ENCODE measurements at places on chromosomes 7 and 10. TPM values are rescaled to one million over a fixed set of nuclear protein-coding genes. Genes with fewer than 3 reads are reported as not detected.

DNA sequence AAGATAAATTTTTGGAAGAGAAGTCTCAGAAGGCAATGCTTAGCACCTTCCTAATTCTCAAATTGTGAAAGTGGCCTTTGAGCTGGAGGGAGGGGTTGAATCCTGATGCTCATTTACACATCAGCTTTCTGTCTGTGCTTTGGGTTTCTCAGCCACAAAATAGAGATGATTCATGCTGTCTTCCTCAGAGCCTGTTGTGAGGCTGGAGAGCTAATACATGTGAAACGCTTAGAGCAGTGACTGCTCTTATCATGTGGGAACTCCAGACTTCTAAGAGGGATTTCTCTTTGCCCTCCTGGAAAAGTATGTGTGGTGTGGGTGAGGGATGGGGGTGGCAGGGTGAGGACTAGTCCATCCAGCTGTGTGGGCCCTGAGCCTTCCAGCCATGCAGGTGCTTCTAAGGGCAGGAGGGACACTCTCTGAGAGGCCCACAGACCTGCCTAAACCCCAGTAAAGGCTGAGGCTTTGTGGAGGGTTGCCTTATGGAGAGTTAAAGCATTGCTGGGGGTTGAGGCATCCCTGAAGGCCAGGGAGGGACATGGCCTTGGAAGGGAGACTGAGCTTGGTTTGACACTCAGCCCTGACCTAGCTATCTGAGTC, 4.8 kb upstream of the EVX1 start:
- H3K4me3 ChIP-seq, result no peak overlapping the region
- H3K27ac ChIP-seq, result no peak overlapping the region
- H3K4me1 ChIP-seq, result peaks cover 20% of the 10 kb centered on the region
- DNase-seq, result no peak

DNA sequence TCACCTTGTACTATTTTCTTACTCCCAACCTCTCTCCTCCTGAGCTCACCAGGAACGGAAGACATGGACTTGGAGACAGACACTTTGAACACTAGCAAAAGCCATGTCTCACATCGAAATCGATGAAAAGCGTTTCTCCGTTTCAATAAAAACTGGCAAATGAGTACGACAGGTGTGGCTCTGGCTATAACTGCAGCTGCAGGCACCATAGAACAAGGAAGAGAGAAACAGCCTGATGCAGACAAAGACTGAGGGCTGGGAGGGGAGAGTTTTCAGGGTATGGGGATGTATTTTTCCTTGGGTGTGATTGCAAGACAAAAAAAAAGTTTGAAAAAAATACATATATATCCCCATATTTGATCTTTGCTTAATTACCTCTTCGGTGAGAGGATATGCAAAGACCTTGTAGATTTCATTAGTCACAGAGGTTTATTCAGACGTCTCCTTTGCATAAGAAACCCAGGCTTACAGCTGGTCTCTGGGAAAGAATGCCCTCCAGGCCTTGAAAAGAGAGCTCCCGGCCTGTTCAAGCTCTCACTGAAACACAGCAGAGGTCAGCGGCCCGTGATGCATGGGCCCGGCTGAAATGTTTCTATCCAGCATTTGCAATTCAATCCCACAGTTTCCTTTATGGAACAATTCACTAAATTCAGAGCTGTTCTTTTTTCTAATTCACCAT, 63.1 kb downstream of the TLL2 start:
- H3K27me3 ChIP-seq, result no peaks in the 10 kb centered on the region
- peaks cover 7% of the 10 kb centered on the region for H3K4me1 ChIP-seq
- H3K36me3 ChIP-seq, result no peaks in the 10 kb centered on the region

DNA sequence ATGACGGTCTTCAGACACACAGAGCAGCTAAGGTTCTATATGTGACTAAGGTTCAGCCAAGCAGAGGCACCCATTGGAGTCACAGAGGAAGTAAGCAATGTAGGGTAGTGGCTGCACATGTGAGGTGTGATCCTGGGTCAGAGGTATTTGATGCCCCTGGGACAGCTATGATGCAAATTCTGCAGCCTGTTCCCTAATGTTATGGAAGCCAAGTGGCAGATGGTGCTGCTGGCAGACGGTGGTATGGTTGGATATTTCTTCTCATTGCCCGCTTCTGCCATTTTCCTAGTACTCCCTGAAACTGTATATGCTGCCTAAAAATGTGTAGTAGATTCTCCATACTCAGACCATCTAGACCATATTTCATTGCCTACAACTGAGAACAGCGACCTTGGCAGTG, 7.2 kb downstream of the TAS2R16 start:
- no peak overlapping the region for H3K4me3 ChIP-seq
- no peak for DNase-seq
- no peak overlapping the region for H3K27ac ChIP-seq
- no peaks in the 10 kb centered on the region for H3K27me3 ChIP-seq

Gene LIPN
- total RNA-seq, result not detected

- no peaks in the 10 kb centered on the region for H3K36me3 ChIP-seq
- no peak overlapping the region for H3K27ac ChIP-seq
- H3K27me3 ChIP-seq, result no peaks in the 10 kb centered on the region
- no peak overlapping the region for H3K4me3 ChIP-seq
- no peak for DNase-seq
These were observed 24.0 kb downstream of the MEOX2 start for GRCh38 chr7:15662451-15662850.

Gene TAS2R40
- total RNA-seq, result not detected

- H3K27ac ChIP-seq, result no peak overlapping the region
- H3K4me1 ChIP-seq, result no peaks in the 10 kb centered on the region
- DNase-seq, result no peak
- H3K36me3 ChIP-seq, result no peaks in the 10 kb centered on the region
- H3K4me3 ChIP-seq, result no peak overlapping the region
- no peaks in the 10 kb centered on the region for H3K27me3 ChIP-seq
These were observed 24.8 kb upstream of the CAPZA2 start for GRCh38 chr7:116837586-116837985.

DNA sequence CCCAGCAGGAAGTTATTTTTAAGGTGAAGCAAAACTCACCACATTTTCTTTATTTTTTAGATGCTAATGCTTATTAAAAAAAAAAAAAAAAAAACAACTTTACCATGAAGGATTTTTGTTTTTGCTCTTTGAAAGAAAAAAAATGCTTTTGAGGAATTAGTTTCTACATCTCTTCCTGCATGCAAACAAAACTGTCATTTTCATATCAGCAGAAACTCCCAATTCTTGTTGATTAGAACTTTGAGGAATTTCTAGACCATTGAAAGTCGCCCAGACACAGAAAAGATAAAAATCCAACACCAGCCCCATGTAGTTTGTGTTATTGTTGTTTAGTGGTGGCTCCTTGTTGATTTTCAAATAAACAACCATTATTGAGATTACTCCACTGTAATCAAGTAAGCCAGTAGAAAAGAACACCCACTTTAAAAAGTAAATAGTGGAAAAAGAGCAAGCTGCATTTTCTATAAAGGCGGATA, 14.3 kb downstream of the SKIDA1 start:
- no peaks in the 10 kb centered on the region for H3K27me3 ChIP-seq
- H3K4me1 ChIP-seq, result peaks cover 6% of the 10 kb centered on the region
- no peak overlapping the region for H3K4me3 ChIP-seq
- DNase-seq, result no peak
- no peak overlapping the region for H3K27ac ChIP-seq

Gene TMEM213
- total RNA-seq, result not detected

DNA sequence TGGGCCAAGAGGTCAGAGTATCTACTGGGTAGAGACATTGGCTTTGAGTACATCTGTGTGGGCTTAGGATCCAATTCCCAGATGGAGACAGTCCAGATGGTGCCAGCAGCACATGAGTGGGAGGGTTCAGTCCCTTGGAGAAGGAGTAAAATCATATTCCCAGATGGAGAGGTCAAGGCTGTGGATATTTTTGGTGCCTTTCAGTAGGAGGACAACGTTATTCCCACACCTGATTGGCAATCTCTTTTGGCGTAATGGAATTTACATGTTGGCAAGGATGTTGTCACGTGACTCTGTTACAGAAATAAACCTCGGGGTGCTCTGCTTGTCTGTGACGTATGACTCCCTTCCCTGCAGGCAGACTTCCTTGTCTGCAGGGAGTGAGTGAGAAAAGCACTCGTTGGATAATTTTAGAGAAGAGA, 27.6 kb downstream of the NPS start:
- no peaks in the 10 kb centered on the region for H3K27me3 ChIP-seq
- H3K4me1 ChIP-seq, result peaks cover 15% of the 10 kb centered on the region
- H3K36me3 ChIP-seq, result no peaks in the 10 kb centered on the region
- no peak overlapping the region for H3K27ac ChIP-seq
- DNase-seq, result no peak

GRCh38 chr10:89563861-89564478, 28.6 kb upstream of the SLC16A12 start:
- H3K27ac ChIP-seq, result no peak overlapping the region
- no peaks in the 10 kb centered on the region for H3K27me3 ChIP-seq
- no peaks in the 10 kb centered on the region for H3K4me1 ChIP-seq
- H3K36me3 ChIP-seq, result no peaks in the 10 kb centered on the region

- no peaks in the 10 kb centered on the region for H3K4me1 ChIP-seq
- no peaks in the 10 kb centered on the region for H3K27me3 ChIP-seq
- H3K36me3 ChIP-seq, result no peaks in the 10 kb centered on the region
- H3K27ac ChIP-seq, result no peak overlapping the region
- no peak overlapping the region for H3K4me3 ChIP-seq
- DNase-seq, result no peak
These were observed 376.3 kb downstream of the IPMK start for GRCh38 chr10:57891201-57892006.

DNA sequence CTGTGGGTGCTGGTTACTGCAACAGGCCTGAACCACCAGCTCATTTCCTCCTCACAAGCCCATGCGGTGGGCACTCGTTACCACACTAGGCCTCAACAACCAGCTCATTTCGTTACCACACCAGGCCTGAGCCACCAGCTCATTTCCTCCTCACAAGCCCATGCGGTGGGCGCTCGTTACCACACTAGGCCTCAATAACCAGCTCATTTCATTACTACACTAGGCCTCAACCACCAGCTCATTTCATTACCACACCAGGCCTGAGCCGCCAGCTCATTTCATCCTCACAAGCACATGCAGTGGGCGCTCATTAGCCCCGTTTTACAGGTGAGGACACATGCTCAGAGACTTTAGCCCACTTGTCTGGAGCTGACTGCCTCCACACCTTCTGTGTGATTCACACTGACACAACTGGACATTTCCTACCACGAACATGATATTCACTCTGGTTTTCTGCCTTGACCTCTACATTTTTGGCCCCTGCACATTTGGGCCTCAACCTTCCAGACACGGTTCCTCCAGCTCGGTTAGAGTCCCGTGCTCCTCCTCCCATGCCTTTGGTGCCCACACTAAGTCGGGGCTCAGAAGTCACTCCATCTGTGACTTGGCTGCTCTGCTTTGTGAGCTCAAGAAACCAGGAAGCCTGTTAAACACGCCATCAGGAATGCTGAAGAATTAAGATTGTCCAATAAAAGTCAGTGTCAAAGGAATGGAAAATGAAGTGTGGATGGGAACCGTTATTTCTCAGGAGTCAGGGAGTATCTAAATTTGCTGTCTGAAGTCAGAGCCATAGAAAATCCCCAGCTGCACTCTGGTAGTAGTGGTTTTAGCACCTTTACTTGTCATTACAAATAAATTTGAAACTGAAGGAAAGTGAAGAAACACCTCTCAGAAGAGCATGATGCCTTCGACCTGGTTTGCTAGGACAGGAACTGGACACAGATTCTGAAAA, 55.8 kb upstream of the LANCL2 start:
- no peak overlapping the region for H3K27ac ChIP-seq
- H3K4me1 ChIP-seq, result no peaks in the 10 kb centered on the region
- no peaks in the 10 kb centered on the region for H3K36me3 ChIP-seq
- no peak overlapping the region for H3K4me3 ChIP-seq
- DNase-seq, result peak; percentile 15
- H3K27me3 ChIP-seq, result no peaks in the 10 kb centered on the region

- H3K4me3 ChIP-seq, result no peak overlapping the region
- H3K27me3 ChIP-seq, result no peaks in the 10 kb centered on the region
- no peaks in the 10 kb centered on the region for H3K36me3 ChIP-seq
- H3K4me1 ChIP-seq, result peaks cover 26% of the 10 kb centered on the region
- DNase-seq, result no peak
These were observed 261.8 kb upstream of the RNF32 start for GRCh38 chr7:156378806-156379205.

DNA sequence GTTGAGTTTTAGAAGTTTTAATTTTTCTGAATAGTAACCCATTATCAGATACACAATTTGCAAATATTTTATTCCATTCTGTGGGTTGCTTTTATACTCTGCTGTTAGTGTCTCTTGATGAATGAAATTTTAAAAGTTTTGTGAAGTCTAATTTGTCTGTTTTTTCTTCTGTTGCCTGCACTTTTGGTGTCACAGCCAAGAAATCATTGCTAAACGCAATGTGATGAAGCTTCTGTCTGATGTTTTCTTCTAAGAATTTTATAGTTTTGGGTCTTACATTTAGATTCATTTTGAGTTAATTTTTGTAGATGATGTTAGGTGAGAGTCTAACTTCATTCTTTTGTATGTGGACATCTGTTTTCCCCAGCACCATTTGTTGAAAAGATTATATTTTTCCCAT, 330.0 kb upstream of the FOXK1 start:
- no peaks in the 10 kb centered on the region for H3K27me3 ChIP-seq
- no peak overlapping the region for H3K4me3 ChIP-seq
- H3K4me1 ChIP-seq, result no peaks in the 10 kb centered on the region
- DNase-seq, result no peak
- H3K36me3 ChIP-seq, result no peaks in the 10 kb centered on the region
- H3K27ac ChIP-seq, result no peak overlapping the region

- no peaks in the 10 kb centered on the region for H3K27me3 ChIP-seq
- H3K4me1 ChIP-seq, result peaks cover 29% of the 10 kb centered on the region
- no peak for DNase-seq
These were observed 50.7 kb downstream of the KCNMA1 start for GRCh38 chr10:77586719-77587415.

GRCh38 chr10:121524157-121524817, 74.0 kb downstream of the FGFR2 start:
- DNase-seq, result no peak
- H3K4me1 ChIP-seq, result peaks cover 44% of the 10 kb centered on the region
- no peak overlapping the region for H3K4me3 ChIP-seq
- peak overlapping the region; percentile 48 for H3K27ac ChIP-seq
- no peaks in the 10 kb centered on the region for H3K36me3 ChIP-seq

Gene RAB19
- 12.9 TPM for total RNA-seq

GRCh38 chr7:113141803-113142202, 23.4 kb upstream of the SMIM30 start:
- H3K27me3 ChIP-seq, result no peaks in the 10 kb centered on the region
- no peaks in the 10 kb centered on the region for H3K36me3 ChIP-seq
- no peaks in the 10 kb centered on the region for H3K4me1 ChIP-seq
- no peak for DNase-seq
- H3K27ac ChIP-seq, result no peak overlapping the region

Data from body of pancreas (tissue), 4 donors.